Choroid plexus epithelial cell (primary cell): ENCODE measurements at places on chromosomes 2 and 18.

DNA sequence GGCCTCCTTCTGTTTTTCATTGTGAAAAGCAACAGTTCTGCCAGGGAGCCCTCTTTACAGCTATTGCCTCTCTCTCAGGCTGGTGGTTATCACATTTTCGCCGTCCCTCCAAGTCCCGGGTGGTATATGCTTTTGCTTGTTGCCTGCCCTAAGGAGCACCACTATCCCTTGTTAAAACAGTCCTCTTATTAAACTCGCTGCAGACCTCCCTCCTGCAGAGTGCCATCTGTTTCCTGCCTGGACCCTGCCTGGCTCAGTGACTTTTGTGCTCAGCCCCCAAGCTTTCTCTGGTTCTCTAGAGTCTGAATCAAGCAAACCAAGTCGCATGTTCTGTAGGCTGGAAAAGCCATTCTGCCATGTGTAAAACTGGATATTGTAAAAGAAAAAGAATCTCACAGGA lies 72.1 kb upstream of the FHL2 start:
- no peak for DNase-seq

- peak; percentile 17 for DNase-seq
Measured at GRCh38 chr18:32896776-32897547, 124.1 kb upstream of the KLHL14 start.

DNA sequence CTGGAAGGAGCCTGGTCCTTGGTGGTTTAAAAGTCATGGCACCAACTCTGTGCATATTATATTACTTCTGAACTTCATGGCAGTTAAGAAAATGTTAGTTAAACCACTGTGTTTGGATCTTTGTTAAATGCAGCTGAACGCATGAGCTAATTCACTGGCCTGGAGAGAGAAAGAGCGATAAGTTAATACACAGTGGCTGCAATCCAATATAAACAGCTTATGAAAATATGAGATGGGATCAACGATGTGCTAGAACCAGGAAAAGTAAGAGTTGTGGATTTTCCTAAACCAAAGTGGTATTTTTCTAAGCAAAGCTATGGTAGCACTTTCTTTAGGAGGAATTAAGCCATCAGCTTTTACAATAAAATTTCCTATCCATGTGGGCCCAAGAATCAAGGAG lies 326.7 kb downstream of the MTX2 start:
- DNase-seq: peak; percentile 56

DNA sequence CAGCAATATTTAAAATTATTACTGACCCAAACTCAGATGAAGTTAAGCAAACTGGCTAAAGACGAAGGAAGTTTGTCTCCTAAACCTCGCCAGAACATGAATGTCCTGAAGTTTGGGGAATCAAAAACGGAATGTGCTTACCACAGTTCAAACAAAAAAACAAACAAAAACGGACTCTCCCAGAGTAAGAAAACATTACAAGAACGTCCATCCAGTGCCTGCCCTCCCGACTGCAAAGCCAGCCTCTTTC lies 1.1 kb downstream of the KANSL1L start:
- no peak for DNase-seq

- DNase-seq: no peak
Measured at GRCh38 chr2:240856151-240856980, 12.3 kb upstream of the AGXT start.

DNA sequence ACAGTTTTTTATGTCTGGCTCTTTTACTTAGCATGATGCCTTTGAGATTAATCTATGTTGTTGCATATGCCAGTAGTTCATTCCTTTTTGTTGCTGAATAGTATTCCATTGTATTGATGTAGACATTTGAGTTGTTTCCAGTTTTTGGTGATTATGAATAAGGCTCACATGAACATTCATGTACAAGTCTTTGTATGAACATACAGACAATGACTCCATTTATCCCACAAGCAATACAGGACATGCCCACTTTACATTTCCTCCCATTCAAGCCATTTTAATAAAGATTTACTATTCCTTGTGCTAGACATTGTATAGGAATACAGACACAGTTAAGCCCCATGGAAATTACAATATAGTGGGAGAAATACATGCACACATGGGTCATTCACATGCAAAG lies 118.0 kb downstream of the TRIM43 start:
- DNase-seq: no peak

- no peak for DNase-seq
Measured at GRCh38 chr2:241575624-241576292, 17.2 kb downstream of the BOK start.

GRCh38 chr2:233152541-233152940 lies 92.4 kb downstream of the INPP5D start:
- peak; percentile 16 for DNase-seq

GRCh38 chr18:48767090-48767690 lies 183.6 kb downstream of the SMAD7 start:
- DNase-seq: peak; percentile 86

- no peak for DNase-seq
Measured at GRCh38 chr2:213220967-213221603, 63.2 kb upstream of the SPAG16 start.

GRCh38 chr2:222239945-222240675 lies 58.7 kb downstream of the PAX3 start:
- no peak for DNase-seq

DNA sequence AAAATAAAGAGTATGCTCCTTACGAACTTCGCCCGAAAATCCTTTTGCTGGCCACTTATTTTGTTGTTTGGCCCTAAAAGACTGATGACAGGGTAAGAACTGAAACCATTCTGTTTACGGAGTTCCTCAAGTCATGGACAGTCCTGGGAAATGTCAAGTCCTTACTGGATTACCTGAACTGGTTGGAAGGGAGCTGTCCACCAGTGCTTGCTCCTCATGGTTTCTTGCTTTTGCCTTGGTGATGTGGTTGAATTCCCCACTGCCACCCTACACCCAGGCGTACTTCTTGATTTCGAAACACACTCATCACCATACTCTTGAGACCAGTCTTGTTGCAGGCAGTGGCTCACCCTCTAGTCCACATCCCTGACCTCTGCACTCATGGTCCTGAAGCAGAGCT lies 49.1 kb upstream of the CHMP1B start:
- no peak for DNase-seq

- peak; percentile 26 for DNase-seq
Measured at GRCh38 chr2:60884800-60885199, 3.4 kb downstream of the REL start.

DNA sequence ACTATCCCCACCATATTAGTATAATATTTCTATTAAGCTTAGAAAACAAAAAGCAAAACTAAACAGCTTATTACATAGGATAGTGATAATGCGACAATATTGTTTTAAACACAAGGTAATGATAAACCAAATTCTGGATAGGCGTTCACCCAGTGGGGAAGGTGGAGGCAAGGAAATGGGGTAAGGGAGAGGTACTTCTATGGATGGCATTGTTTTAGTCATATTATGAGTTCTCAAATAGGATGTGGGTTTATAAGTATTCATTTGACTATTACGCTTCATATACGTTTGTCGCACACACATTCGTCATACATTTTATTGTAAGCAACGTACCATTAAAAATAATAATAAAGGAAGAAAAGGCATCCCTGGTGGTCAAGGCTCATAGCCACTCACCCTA lies 88.8 kb upstream of the DNMT3A start:
- DNase-seq: no peak

- no peak for DNase-seq
Measured at GRCh38 chr2:111185361-111186022, 64.8 kb downstream of the BCL2L11 start.

- DNase-seq: no peak
Measured at GRCh38 chr2:238391042-238391689, 35.6 kb upstream of the ASB1 start.

- DNase-seq: no peak
Measured at GRCh38 chr2:121129692-121130091, 155.3 kb downstream of the TFCP2L1 start.

GRCh38 chr2:113791697-113792590 lies 35.5 kb upstream of the SLC35F5 start:
- DNase-seq: no peak

DNA sequence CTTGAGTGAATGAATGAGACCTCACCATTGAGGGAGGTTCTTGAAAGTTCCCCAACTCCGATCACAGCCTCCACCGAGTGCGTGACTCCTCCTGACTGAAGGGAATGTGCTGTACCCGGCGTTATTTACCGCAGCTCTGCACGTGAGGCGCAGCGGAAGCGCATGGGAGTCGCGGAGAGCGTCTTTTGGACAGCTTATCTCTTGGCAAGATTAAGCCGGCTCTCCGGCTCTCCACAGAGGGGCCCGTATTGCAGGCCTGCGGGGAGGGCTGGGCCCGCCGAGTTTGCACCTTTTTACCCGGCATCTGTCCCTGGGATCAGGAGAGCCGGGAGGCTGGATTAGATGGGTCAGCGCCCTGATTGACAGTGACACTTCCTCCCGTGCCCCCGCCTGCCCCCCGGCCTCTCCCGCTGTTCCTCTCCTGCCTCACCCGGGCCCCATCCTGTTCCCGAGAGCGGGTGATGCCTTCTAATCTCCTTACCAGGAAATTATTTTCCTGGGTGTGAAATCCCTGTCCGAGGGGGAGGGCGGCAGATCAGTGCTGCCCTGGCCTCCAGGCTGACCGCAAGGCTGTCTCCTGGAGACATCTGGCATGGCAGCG lies 176.3 kb downstream of the INHBB start:
- DNase-seq: peak; percentile 46

DNA sequence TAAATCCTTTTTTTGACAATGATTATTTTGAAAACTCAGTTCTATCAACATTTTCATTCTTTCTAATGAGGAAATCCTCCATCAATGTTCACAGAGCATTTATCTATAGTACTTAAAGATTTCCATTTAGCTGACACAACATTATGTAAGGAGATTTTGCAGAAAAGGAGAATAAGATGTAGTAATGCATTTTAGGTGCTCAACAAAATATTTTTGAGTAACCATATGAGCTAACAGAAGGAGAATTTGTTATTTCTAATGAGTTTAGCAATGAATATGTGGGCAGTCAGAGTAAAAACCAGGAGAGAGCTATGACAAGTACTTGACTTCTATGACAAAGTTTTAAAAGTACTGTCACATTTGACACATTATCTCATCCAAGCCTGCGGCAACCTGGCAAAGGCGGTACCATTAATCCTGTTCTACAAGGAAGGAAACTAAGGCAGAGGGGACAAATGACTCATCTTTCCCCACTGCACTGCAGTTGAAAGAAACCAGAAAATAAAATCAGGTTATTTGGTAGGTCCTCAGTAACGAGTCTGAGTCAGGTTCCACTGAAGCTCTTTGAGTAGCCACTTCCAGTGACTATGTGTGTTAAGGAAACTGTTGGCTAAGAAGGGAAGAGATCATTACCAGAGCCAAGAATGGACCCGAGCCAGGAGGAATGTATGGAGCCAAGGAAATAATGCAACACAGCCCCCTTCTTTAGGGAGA lies 134.1 kb upstream of the ITGB6 start:
- no peak for DNase-seq

DNA sequence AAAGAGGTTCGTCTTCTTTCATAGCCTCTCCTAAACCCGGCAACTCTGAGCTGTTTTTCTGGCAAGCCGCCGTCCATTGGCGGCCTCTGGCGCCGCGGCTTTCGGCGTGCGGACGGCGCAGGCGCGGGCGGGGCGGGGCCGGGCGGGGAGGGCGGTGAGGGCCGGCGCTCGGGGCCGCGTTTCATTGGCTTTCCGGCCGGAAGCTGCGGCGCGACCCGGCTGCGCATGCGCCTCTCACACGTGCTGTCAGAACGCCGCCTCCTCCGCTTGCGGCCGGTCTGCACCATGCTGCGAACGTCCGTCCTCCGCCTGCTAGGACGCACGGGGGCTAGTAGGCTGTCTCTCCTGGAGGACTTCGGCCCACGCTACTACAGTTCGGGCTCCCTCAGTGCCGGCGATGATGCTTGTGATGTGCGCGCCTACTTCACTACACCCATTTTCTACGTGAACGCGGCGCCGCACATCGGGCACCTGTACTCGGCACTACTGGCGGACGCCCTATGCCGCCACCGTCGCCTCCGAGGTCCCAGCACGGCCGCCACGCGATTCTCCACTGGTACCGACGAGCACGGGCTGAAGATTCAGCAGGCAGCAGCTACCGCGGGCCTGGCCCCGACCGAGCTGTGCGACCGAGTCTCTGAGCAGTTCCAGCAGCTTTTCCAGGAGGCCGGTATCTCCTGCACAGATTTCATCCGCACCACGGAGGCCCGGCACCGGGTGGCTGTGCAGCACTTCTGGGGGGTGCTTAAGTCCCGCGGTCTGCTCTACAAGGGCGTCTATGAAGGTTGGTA lies at the start of gene MARS2:
Gene MARS2, plus strand, starts transcription at position 249 of the 791 bp plus-strand sequence. Its CDS starts 37 bp downstream, at position 286.
- peak; percentile 95 for DNase-seq

GRCh38 chr18:36131692-36132483 lies 2.2 kb downstream of the ELP2 start:
- DNase-seq: no peak

DNA sequence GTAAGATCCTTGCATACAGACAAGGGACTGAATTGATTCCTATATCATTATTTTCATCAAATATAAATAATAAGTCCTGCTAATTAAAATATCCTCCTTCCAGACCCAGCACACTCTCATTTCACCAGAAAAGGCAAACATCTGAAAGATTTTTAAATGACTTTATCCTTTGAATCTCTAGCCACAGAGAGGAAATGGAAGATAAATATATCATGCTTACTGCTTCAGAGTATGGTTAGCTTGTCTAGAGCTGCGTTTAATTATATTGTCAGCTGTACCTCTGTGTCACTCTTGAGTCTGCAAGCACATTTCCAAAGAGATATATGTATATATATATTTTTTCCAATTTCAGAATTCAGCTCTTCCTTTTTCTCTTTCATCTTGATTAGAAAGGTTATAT lies 232.7 kb downstream of the TRIB2 start:
- DNase-seq: no peak

GRCh38 chr2:10188729-10189305 lies 66.3 kb downstream of the RRM2 start:
- DNase-seq: no peak

DNA sequence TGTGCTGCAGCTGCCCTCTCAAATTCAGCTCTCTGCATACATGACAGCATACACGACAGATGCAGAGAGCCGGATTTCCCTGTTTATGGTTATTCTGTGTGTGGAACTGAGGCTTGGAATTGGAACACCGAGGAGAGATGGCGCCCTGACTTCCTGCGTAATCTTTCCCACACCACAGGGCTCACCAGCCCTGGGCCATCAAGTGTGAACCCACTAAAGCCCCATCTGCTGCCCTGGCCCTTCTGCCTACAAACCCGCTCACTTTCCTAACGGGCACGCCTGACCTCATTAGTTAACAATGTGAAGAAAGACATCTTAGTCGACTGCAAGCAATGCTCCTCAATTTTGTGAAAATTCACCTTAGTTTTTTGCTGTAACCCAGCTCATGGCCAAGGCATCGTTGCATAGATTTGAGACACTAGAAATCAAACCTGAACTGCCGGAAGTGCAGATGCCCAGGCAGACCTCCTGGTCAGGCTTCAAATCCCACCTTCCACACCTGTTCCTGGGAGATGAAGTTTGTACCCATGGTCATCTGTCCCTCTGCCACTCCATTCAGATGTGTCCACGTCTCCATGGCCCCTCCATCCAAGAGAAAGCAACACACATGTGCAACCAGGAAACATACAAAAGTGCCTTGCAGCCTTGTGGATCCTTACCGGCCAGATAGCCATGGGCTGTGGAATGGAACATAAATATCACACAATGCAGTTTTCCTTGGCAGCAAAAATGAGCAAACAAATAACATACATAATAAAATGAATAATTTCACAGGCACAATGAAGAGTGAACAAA lies 5.0 kb upstream of the CIDEA start:
- no peak for DNase-seq
